ENCODE measurements at places on chromosomes 11 and 22.
A peak's percentile ranks its signal among the peaks of the same experiment; 100 is the strongest.

DNA sequence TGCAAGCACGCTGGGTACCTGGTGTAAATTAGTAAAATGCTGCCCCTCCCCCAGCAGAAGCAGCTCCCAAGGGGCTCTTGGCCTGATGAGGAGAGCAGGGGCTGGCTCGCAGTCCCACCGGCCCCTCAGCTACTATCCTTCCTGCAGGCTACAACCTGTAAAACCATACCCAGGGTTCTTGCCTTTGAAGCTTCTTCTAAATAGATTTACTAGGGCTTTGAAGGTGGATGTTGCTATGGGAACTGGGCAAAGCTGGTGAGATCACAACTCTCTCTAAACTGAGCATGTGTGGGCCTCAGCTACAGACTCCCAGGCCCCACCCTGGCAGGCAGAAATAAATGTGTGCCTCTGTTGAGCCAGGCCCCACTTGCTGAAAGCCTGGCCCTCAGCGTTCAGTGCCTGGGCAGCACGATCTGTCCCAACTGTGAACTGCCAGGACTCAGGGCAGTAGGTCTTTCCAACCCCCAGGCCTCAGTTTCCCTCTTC, 18.5 kb downstream of the CD5 start:
- DNase-seq = no peak

- DNase-seq = no peak
Observed at GRCh38 chr11:94302776-94303175, 1.6 kb upstream of the IZUMO1R start.

DNA sequence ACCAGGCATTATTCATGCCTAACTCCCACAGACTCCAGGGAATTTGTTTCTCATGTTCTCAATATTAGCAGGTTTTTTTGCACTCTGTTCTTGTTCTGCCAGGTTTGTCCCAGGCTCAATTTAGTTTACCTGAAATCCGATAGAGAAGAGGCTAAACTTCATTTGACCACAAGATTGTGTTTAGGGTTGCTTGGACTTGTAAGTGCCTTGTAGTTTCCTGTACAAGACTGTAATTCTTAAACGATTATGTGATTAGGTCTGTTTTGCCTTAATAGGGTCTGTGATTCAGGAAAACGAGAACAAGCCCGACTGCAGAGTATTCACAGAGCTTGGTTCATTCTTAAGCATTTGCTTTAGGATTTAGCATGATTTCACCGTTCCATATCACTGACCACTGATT, 1.8 kb downstream of the PRSS23 start:
- DNase-seq = no peak

- DNase-seq = no peak
Observed at GRCh38 chr11:121282886-121283502, 9.6 kb upstream of the SC5D start.

DNA sequence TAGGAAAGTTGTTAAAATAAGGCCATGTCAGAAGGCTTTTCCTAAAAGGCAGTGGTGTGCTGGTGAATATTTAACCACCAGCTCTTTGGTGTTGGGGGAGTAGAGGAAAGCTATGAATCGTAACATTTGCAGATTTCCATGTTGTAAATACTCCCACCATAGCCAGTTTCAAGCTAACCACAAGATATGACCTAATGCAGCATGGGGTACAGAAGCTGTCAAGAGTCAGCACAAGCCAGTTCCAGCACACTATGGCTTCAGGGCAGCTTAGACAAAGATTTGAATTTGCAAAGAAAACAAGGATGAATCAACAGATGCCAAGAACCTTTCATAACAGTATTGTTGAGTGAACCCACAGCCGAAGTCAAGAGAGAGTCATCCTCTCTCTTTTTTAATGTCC, 40.0 kb downstream of the COMMD9 start:
- DNase-seq = no peak

DNA sequence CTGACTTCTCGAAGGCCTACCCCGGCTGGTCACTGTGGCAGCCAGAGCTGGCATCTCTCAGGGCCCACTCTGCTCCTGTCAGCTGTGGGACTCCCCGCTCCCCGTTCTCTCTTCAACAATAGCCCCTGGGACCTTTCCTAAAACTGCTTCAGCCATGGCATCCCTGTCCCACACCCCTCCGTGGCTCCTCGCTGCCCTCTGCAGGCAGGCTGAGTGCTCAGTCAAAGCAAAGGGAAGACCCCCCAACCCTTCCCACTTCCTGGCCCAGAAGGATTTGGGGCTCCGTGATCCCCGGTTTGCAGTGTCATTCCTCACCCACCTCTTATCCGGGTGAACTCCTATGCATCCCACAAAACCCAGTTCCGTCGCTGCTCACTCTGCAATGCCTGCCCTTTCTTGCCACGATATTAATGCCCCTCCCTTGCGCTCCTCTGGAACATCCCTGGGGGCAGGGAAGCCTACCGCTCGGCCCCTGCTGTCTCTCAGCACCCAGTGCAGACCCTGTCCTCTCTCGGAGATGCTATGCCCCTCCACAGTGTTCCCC, 1.6 kb upstream of the TH start:
- no peak for DNase-seq

- DNase-seq = peak; percentile 7
Observed at GRCh38 chr11:84497981-84498411, 1129.1 kb downstream of the DLG2 start.

- DNase-seq = no peak
Observed at GRCh38 chr11:128854841-128855240, 12.3 kb downstream of the KCNJ1 start.
